ENCODE measurements at places on chromosomes 5 and 9.

GRCh38 chr9:117273612-117274011 is 141.2 kb downstream of the ASTN2 start:
- no peak for DNase-seq

DNA sequence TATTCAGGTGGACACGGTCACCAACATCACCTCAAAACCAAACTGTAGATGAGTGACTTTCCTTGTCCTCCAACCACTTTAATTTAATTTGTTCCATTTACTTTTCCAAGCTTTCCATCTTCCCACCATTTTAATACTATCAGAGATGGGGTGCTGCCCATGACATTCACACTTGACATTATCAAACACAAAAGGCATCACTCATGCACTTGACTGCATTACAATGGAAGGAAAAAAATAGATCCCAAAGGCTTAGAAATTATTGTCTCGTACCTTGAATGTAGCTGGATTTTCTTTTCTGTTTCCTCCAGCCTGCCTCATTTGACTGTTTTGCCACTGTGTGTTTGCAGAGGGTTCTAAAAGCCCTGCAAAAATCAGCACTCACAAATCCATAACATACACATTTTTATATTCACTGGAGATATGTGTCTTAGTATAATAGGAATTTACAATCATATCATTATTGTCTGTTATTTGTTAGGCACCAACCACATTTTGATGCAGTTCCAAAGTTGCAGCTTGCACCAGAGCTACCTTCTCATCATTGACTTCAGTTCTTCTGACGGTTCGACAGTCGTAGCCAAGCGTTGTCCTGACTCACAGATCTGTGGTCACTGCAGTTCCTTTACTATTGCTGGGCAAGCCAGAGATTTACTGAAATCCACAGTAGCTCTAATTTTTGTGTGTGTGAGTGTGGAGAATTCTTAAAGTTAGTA is 712.3 kb upstream of the WWC1 start:
- DNase-seq: no peak

GRCh38 chr9:34654323-34655051 is 2.5 kb downstream of the IL11RA start:
- no peak for DNase-seq

DNA sequence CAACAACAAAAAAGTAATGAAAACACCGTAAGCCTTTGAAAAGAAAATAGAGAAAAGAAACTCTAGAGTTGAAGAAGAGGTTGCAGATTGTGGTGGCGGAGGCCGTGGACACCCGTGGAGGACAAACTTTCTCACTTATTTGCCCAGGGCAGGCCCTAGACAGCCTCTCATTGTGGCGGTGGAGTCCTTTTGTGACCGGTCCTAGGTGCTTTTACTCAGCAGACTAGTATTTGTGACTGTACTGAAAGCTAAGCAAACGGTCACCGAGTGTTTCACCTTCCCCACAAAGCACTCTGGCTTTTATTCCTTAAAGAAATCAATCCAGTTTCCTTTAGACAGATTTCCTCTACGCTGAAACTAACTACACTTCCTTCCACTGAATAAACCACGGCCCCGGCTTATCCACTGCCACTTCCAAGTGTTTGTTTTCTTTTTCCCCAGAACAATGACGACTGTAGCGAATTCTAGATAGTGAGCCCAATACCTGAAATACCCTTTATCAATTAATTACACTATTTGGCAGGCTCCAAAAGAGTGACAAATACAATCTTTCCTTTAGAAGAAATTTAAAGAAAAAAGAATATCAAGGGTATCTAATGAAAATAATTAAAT is 210.2 kb upstream of the TARS1 start:
- DNase-seq: no peak

DNA sequence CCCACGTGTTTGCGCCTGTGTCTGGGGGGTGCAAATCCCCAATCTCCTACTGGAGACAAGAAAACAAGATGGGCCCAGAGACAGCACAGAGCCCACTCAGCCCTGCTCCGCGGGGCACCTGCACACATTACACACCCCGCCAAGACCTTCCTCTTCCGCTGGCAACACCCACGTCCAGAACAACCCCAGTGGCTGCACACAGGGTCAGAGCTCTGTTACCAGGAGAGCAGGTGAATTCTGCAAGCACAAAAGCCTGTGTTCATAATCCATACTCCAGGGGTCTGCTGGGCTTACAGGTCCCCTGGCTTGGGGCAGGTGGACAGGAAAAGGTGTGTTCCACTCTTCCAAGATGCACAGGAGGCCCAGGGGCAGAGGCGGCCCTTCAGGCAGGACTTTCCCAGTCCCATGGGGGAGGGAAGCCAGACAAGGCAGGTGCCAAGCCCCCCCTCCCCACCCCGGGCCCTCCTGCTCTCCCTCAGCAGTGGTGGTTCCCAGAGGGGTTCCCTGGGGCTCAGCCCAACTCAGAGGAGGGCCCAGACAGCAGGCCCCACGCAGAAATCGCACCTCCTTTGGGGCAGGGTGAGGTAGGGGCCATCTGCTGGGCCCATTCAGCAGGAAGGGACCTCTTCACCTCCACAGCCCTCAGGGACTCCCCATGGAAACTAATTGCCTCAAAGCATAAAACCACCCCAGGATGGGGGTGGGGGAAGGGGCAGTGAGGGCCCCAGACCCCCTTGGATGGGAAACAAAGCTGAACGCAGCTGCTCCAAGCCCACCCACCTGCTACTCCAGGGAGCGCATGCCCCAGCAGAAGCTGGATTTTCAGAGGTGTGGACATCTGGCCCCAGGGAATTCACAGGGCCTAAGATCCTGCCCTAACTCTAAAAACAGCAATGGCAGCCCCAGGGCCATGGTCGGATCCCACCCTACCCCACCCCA is 105.3 kb downstream of the VAV2 start:
- no peak for DNase-seq

DNA sequence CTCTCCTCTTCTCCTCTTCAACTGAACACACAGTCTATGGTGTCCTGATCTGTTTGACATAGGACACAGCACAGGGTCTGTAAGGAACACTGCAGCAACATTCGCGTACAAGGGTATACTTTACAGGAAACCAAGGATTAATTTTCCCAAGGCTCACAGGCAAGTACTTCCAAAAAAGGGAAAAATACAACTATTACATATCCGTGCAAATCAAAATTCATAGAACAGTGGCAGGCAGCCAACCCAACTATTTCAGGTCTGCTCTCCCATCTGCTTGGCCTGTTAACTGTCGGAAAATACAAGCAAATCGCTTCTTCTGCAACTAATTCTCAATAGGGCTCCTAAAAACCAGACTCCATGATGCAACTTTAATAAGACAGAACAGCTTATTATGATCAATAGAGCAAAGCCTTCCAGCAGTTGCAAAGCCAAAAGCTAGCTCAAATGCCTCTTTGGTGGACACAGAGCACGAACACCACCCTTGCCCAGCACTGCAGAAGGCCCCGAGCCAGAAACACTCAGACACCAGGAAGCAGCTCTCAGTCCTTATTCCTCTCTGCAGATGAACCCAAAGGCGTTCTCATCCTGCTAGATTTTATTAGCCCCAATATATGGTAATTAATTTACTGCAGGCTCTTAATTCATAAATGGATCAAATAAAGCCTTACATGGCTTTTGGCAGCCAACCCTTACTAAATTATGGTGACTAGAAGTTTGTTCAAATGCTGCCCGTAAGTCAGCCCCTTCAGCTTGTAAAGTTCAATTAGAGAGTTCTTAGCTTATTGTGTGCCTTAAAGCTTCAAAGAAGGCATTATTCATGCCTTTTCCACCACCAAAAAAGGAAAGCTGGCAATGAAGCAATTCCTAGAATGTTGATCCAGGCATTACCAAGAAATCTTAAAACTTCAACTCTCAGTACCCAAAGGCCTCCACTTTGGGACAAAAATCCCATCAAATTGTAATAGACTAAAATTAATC is 68.8 kb downstream of the ZNF608 start:
- no peak for DNase-seq

- DNase-seq: no peak
Observed at GRCh38 chr5:173392172-173392571, 64.0 kb upstream of the STC2 start.

- no peak for DNase-seq
Observed at GRCh38 chr5:37568893-37569292, 189.8 kb downstream of the WDR70 start.

- DNase-seq: no peak
Observed at GRCh38 chr9:137320555-137321384, 18.7 kb upstream of the NRARP start.

DNA sequence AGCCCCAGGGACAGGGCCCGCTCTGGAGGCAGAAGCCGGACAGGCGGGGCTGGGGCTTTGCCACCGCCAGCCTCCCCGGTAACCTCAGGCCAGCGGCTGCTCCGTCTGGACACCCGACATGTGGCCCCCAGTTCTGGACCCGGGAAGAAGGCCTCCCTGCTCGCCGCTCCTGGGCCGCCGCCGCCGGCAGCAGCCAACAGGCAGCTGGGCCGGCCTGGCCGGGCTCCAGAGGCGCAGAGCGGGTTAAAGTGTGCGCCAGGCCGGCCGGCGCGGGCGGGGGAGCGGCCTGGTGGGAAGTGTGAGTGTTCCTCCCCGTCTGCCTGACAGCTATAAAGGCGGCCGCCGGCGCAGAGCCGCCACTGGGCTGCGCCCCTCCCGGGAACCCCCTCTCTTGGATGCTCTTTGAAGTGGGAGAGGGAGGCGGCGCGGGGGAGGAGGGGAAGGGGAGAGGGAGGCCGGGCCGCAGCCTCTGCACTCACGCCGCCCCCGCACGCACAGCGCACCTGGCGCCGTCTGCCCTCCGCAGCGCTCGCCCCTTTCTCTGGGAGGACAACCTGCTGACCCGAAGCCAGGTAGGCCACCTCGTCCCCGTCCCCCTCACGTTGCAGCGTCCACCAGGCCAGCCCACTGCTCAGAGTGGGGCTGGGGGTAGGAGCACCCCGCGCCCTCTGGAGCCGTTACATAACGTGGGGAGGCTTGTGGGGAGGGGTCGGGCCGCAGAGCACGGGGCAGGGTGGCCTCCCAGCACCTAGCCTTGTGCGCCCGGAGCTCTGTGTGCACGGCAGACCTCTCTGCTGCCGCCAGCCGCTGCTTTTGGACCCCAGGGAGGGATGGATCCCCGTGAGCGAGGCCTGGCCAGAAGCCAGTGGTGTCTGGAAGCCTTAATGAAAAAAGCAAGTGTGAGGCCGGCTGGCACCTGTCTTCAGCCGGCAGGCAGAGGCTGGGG is at the start of gene ADAMTSL2:
TSS of gene ADAMTSL2 (plus strand) at position 359 of the 946 bp plus-strand sequence. CDS start 2,009 bp downstream, outside the sequence.
- peak; percentile 22 for DNase-seq

DNA sequence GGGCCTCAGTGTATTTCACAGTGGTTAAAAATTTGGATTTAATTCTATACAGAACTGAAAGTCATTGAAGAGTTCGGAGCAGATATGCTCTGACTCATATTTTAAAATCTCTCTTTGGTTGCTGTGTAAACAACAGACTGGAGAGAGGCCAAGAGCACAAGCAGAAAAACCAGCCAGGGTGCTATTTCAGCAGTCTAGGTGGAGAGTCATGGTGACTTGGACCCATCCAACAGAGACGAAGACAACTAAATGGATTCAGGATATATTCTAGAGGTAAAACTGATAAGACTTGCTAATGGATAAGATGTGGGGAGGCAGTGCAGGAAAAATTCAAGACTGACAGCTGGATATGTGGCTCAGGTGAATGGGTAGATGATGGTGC is 168.9 kb downstream of the MAPKAP1 start:
- no peak for DNase-seq

GRCh38 chr5:129906177-129906887 is 2.1 kb downstream of the CHSY3 start:
- no peak for DNase-seq

GRCh38 chr9:111744363-111744762 is 50.4 kb downstream of the SHOC1 start:
- no peak for DNase-seq

GRCh38 chr9:69351227-69351626 is 26.2 kb downstream of the ENTREP1 start:
- DNase-seq: no peak

DNA sequence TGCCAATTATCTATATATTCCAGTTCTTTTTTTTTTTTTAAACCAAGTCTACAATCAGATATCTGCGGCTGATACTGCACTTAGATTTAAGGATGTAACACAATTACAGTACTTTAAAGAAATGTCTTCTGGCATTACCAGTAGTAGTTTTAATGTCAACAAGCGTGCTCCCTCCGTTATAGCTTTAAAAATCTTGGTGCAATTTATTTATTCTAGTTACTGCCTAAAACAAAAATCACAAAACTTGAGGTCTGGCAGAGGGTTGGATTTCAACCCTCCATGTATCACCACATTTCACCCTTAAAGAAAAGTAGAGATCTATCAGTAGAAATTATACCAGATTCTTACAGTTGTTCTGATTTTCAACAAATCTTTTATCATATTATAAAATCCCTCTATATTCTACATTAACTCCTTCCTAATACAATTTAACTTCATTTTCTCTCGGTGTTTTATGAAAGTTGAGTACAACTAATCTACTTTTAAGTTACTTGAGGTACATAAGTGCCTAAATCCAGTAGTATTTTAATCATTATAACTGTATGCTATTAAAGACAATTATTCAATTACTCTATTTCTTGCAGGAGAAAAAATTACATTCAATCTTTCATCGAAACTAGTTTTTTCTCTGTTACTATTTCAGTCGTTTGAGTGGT is 2.0 kb upstream of the RICTOR start:
- no peak for DNase-seq

- no peak for DNase-seq
Observed at GRCh38 chr5:116572350-116573278, 2.0 kb downstream of the SEMA6A start.

- DNase-seq: no peak
Observed at GRCh38 chr9:137235424-137236237, 4.9 kb downstream of the SLC34A3 start.

GRCh38 chr9:69470186-69470977 is 145.4 kb downstream of the ENTREP1 start:
- no peak for DNase-seq

DNA sequence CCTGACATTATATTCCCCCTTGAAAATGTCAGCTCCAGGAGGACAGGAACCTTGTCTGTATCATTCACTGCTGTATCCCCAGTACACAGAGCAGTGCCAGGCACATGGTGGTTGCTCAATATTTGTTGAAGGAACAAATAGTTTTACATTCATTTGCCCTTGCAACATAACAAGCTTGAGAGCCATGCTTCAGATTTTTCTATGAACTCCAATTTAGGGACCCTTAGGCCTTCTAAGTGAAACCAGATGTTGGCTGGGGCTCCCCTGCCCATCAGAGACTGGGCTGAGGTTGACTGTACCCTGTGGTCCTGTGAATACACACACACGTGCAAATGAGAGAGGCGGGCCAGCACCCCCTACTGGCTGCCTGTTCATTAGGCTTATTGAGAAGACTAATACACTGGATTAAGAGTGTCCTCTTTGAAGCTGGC is 214.9 kb upstream of the WWC1 start:
- DNase-seq: no peak

DNA sequence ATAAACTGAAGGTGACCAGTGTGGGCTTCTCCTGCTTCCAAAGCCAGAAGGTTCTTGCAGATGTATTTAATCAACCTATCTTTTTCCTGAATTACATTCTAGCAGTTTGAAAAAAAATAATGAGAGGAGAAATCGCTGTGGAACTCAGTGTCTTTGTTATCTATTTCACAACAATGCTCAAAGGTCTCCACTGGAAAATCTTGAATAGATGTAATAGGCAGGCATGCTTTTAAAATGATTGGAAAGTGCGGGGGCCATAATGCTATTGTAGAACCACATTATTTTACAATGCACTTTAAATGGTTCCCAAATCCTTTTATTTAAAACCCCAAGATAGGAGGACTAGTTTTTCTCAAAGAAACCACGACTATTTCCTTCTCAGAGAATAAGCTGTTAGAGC is 23.3 kb downstream of the ENC1 start:
- DNase-seq: no peak
